ENCODE measurements at places on chromosomes 1 and 21.
A peak's percentile ranks its signal among the peaks of the same experiment; 100 is the strongest.

GRCh38 chr1:234260578-234260977, 112.7 kb upstream of the COA6 start:
- DNase-seq, result no peak

GRCh38 chr1:187787736-187788135, 959.0 kb downstream of the PLA2G4A start:
- no peak for DNase-seq

- DNase-seq, result peak; percentile 54
Observed at GRCh38 chr1:207579436-207579799, 65.5 kb upstream of the CR1L start.

GRCh38 chr1:46193285-46193684, 4.9 kb downstream of the POMGNT1 start:
- DNase-seq, result no peak

DNA sequence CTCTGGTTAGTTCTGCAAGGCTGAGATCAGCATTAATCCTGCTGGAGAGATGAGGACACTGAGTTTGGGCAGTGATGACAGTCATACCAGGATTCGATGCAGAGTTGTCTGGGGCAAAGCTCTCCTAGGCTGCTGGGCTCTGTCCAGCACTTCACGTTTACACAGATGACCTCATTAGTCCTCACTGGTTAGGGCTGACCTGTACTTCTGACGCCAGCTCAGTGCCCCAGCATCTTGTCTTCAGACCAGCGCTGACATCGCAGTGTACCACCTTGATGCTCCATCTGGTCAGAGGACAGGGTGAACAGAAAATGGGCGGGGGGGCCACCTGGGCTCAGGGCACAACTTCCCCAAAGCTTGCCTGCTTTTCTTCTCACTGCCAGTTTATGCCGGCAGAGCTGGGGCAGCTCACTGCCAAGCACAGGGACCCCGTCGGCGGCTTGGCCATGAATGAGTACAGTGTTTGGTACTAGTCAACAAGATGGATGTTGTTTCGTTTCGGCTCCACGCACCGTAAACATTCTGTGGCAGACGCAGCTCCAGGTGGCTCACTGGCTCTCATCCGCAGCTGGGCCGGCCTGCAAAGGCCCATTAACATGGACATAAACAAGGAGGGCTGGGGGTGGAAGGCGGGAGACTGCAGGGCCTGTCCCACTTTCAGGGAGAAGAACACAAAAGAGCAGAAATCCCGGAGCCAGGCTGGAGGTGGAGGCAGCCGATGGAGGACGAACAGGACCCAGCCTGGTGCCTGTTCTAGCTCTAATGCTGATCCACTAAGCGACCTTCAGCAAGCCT, 118.7 kb downstream of the GLIS1 start:
- no peak for DNase-seq

DNA sequence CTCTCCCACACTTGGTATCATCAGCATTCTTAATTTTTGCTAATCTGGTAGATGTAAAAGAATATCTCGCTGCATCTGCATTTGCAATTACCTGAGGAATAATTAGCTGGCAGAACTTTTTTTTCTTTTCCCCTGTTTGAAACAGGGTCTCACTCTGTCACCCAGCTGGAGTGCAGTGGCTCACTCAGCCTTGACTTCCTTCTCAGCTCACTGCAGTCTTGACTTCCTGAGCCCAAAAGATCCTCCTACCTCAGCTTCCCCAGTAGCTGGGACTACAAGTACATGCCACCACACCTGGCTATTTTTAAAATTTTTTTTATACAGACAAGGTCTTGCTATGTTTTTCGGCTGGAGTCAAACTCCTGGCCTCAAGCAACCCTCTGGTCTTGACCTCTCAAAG, 35.4 kb upstream of the ENAH start:
- no peak for DNase-seq

DNA sequence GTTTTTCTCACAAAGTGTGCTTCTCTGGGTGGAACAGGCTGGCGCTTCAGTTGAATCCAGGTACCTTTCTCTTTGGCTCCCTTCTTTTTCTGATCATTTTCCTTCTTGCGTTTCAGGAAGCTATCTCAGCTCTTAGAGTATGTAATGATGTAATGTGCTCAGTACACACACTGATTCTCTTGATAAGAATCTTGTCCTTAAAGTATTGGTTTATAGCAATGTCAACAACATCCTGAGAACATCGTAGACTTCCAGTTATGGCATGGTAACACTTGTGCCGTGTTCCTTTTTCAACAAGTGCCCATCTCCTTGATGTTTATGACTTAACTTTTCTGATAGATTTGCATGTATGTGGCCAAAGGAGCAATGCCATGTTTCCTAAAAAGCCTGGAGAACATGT, 11.7 kb upstream of the ABCD3 start:
- no peak for DNase-seq

DNA sequence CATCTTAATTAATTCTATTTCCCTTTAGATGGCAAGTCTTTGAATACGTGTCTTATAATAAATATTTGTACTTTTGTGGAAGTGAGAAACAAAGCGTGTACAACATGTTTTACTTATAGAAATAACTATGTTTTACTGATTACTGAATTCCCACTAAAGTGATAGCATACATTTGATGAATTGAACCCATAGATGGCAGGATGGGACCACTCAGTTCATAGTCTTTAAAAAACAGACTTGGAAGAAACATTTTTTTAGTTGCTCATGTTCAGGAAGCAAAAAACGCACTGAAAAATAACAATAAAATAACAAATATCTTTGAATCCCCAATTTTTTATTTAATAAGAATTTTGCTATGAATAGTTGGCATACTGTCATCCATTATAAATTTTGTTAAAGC, 507.1 kb upstream of the ZRANB2 start:
- no peak for DNase-seq

DNA sequence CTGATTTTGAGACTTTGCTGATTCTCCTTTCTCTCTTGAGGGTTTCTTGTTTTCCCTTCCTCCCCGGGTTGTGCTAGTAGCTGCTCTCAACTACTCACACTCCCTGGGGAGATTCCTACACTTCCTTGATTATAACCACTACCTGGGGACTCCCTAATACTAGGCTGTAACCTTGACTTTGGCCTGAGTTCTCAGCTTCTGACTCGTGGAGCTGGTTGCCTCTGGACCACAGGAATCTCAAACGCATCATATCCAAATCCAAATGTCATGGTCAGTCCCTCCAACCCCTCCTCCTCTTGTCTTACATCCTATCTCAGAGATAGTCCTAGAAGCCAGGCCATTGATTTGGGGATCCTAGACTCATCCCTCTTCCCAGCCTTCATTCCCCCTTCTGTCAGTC, 12.0 kb downstream of the MOV10 start:
- no peak for DNase-seq

GRCh38 chr1:106072909-106073600, 983.4 kb upstream of the PRMT6 start:
- DNase-seq, result no peak

DNA sequence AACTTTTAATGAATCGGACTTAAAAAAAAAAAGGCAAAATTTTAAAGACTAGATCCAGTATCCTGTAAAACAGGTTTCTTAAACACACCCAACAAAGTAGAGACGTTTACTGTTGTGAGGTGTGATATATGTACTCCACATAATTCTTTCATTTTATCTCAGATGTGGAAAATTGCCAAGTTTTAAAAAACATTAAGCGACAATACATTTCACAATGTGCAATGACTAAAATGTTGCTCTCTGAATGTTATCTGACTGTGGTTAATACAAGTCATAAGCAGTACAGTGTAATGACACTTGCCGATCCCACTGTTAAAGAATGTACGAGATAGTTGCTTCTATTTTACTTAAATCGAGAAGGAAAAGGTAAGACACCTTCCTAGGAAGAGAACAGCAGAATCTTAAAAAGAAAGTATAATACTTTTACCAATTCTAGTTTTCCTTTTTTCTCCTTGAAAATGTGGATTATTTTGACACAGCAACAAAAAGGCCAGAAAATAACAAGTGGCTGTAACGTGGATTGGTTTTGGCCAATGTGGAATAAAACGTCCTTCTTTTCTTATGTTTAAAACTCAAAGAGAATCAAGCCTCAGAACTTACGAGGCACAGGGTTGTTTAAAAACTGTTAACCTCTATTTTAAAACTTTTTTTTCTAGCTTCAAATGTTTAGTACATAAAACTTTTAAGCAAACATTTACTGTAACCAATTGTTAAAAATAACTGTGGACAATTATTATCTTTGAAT, 51.4 kb downstream of the TP53BP2 start:
- DNase-seq, result no peak

Data from CMK (cell line).